ENCODE measurements at places on chromosomes 2 and 18. TPM values are rescaled to one million over a fixed set of nuclear protein-coding genes. Genes with fewer than 3 reads are reported as not detected.
A peak's percentile ranks its signal among the peaks of the same experiment; 100 is the strongest.

GRCh38 chr2:6352247-6352646 is 513.5 kb downstream of the CMPK2 start:
- DNase-seq, result no peak

- no peak for DNase-seq
Measured at GRCh38 chr2:158746488-158746887, 48.6 kb upstream of the DAPL1 start.

DNA sequence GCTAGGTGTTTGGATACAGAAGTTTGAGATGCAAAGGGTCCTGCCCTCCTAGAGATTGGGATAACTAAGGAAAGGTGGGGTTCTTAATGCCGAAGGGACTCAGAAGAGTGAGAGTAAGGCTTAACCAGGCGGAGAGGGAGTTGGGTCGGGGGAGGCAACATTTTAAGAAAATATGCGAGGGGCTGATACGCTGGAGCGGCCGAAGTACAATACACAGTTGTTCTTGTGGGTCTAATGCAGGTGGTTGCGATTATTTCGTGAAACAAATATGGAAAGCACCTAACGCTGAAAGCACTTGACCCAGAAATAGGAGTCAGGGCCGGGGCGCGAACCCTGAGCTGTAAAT is 344 bp upstream of the MRPL33 start:
- no peak for DNase-seq

GRCh38 chr2:172220121-172220520 is 117.4 kb upstream of the DLX2 start:
- no peak for DNase-seq

- DNase-seq, result no peak
Measured at GRCh38 chr18:48956356-48956755, 5.6 kb upstream of the SMAD7 start.

DNA sequence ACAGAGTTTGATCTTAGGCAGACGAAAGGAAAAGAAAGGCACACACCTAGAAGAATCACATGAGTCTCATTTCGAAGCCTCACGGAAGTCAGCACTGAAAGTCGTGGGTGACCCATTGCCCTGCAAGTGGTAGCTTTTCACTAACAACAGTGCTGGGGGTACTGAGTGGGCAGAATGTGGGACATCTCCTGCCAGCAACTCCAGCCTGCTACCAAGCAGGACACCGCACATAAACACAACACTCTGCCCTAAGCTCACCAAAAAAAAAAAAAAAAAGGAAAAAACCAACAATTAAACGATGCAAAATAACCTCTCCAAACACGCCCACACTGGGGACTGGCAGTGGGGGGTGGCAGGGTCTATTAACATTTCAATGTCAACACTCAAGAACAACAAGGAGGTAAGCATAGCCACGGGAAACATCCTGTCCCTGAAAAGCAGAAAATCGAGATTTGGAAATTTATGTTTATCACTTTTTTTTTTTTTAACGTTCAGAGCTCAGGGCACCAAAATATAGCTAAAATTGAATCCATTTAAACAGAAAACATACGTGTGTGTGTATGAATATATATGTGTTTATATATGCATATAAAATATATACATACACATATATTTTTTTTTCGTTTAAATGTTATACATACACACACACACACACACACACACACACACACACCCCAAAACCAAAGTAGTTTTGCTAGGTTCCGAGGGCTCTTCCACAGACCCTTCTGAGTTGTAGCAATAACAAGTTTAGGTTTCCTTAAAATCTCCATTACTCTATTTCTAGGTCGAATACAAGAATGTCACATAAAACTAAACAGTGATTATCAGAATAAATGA is 2.2 kb downstream of the INO80D start:
- no peak for DNase-seq

GRCh38 chr2:109238580-109238979 is 109.6 kb downstream of the SH3RF3 start:
- no peak for DNase-seq

GRCh38 chr2:207437136-207437523 is 92.6 kb upstream of the CREB1 start:
- DNase-seq, result no peak

DNA sequence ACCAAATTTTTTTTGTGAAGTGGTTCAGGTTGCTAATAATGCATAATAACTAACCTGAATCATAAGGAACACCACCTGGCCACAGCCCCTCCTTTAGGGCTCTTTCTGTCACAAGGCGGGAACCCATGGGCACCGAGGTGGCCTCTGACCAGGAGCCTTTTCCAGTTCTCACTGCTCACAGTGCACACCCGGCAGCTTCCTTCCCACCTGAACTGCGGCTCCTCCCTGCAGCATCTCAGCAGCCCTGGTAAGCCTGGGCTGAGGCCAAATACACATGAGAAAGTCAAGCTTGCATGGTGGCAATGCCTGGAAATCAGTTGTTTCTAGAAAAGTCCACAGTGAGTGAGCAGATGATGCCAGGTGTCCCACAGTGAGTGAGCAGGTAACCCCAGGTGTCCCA is 77.6 kb upstream of the SNTG2 start:
- peak; percentile 62 for DNase-seq

DNA sequence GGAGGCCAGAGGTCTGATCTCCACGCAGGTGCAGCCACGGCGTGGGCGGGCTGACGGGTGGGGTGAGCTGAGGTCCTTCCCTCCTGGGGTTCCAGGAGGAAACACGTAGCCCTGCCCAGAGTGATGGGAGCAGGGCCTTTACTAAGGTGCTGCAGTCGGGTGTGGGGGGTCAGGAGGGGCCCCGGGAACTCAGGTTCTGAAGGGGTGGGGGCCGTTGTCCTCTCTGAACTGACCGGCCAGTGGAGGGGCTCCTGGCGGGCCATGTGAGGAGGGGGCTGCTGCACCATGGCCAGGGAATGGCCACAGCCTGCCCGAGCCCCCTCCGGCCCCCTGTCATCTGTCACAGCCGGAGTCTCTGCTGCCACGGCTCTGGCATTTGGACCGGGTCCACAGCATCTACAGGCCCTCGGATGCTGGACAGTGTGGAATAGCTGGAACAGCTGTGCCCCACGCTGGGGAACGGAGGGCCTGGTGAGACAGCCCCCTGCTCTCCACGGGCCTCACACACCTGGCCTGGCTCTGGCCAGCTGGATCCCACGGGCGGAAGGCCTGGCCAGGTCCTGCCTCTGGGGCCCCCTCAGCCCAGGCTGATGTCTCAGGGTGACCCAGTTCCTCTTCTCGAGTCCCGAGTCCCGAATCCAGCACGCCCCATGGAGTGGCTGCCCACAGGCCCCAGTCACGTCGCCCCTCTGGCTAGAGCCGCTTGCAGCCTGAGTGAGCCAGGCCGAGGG is 145.6 kb upstream of the GPC1 start:
- DNase-seq, result no peak

DNA sequence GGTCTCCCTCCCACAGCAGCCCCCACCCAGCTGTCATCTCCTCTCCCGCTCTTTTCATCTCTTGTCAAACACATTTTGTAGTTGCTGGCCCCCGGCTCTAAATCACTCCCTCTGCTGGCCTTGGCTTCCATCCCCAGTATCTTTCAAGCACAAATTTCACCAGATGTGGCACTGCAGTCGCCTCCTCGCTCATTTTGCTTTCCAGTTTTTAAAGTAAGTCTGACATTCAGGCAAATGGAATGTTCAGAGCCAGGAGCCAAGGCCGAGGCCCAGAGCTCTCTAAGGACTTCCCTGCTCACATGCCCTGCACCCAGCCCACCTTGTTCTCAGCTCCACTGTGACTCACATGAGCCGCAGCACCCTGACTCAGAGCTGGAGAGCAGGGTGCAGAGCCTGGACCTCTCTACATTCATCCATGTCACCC is 158.4 kb downstream of the GALNT14 start:
- no peak for DNase-seq

DNA sequence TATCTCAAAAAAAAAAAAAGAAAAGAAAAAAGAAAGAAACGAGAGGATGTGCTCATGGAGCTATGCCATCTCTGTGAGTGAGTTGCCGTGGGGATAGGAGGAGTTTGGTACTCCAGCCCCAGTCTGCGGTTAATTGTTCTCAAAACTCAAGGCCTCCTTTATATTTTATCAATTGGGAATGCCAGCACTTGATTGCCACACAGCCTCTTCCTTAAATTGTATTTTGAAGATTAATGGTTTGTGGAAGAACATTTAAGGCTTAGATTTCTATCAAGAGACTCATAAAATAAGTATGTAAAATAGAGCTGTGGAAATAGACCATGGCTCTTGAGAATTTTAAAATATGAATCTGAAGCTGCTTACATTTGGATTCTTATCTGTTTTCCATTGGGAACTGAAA is 29.8 kb downstream of the KCNE4 start:
- no peak for DNase-seq

DNA sequence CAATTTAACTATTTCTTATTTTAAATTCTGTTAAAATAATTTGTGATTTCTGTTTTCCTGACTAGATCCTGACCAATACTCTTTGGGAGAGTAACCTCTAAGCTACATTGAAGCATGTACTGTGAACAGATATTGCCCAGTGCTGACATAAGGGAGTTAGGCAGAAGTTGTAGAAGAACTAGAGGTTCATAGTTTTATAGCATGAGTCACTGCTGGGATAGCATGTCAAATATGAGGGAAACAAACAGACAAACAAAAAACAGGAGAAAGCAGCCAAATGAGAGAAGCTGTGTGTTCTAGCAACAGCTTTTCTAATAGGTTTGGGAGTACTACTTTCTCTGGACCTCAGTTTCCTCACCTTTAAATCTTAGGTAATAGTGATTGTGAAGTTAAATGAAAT is 72.4 kb downstream of the CERS6 start:
- DNase-seq, result no peak

- no peak for DNase-seq
Measured at GRCh38 chr2:132757676-132758075, 87.7 kb upstream of the LYPD1 start.

REG3G gene
- total RNA-seq, result not detected

LIMS4 gene
- 3.3 TPM for total RNA-seq

MYOM1 gene
- 1.5 TPM for total RNA-seq

GAREM1 gene
- total RNA-seq, result 6.2 TPM

FBLN7 gene
- 0.77 TPM for total RNA-seq

LPIN1 gene
- 20.5 TPM for total RNA-seq

GREB1 gene
- total RNA-seq, result 0.52 TPM

ANKRD53 gene
- 1.8 TPM for total RNA-seq
